ENCODE measurements at places on chromosomes 16 and 17.

- DNase-seq: no peak
Observed at GRCh38 chr16:82589407-82589806, 37.4 kb upstream of the CDH13 start.

GRCh38 chr16:54937671-54938211 is 7.1 kb downstream of the IRX5 start:
- DNase-seq: no peak

GRCh38 chr17:64334851-64335250 is 55.8 kb downstream of the PECAM1 start:
- no peak for DNase-seq

GRCh38 chr16:142405-142967 is 4.0 kb upstream of the NPRL3 start:
- DNase-seq: no peak

GRCh38 chr16:85616607-85617321 is 3.6 kb downstream of the GSE1 start:
- no peak for DNase-seq

GRCh38 chr17:65990593-65990992 is 201.3 kb downstream of the CEP112 start:
- no peak for DNase-seq

- no peak for DNase-seq
Observed at GRCh38 chr17:17313350-17313991, 10.3 kb downstream of the NT5M start.

GRCh38 chr16:75227361-75228142 is 8.8 kb downstream of the CTRB1 start:
- no peak for DNase-seq

DNA sequence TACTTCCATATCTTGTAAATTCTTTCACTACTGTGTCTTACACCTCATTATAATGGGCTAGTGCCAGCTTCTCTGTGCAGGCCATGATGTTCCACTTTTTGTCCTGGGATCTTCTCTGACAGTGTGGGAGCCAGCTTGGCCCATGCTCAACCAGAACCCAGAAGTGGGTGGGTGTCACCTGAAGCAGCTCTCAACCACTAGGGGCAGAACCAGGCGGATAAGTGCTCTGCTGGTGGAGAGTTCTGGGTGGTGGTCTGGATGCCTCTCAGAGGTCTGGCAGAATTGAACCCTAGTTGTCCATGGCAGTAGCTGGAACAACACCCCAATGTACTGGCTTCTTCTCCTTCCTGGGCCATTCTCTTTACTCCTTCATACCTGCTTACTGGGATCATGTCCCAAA is 254.1 kb upstream of the N4BP1 start:
- DNase-seq: no peak

DNA sequence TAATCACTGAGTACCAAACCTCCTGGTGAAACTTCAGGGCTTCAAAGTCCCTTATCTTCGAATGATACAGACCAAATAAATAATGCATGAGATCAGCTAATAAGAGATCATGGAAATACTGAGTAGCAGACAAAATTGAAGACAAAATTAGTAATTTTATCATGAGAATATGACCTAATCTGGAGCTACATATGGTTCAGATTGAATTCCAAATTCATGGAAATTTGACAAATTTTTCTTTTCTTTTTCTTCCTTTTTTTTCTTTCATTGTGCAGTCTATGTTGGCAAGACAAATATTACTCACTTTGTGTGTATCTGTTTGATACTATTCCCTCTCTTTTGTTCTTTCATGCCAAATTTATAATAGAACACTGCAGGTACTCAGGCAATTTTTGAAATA is 218.1 kb upstream of the KCNJ16 start:
- no peak for DNase-seq

- DNase-seq: no peak
Observed at GRCh38 chr17:7174603-7175326, 4.4 kb downstream of the ASGR1 start.

DNA sequence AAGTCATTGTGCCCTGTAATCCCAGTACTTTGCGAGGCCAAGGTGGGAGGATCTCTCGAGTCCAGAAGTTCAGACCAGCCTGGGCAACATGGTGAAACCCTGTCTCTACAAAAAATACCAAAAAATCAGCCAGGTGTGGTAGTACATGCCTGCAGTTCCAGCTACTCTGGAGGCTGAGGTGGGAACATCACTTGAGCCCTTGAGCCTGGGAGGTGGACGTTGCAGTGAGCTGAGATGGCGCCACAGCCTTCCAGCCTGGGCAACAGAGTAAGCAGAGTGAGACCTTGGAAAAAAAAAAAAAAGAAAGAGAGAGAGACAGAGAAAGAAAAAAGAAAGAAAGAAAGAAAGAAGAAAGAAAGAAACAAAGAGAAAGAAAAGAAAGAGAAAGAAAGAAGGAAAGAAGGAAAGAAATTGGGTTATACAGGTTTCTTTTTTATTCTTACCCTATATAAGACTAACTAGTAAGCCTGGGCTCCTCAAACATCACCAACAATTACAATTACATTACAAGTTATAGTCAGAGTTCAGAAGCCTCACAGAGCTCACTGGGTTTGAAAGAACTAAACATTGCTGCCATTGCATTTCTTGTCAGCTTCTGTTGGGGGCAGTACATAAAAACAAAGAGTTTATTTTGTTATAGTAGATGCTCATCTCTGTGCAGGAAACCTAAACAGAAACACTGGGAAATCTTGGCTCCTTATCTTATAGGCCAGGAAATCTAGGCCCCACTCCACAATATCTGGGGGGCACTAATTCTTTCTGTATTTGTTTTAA is 6.7 kb upstream of the ABCA9 start:
- no peak for DNase-seq

DNA sequence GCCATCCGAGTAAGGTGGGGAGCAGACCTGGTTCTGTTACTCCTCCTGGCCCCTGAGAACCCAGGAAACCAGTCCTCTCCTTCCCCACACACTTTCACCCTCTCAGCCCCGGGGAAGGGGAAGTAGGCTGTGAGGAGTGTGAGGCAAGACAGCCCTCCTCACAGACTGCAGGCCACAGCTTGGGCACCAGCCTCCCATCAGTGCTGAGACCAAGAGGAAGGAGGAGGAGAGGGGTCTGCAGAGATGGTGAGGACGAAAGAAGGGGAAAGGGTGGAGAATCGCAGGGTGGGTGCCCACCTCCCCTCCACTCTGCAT is 7.0 kb downstream of the G6PC3 start:
- no peak for DNase-seq

DNA sequence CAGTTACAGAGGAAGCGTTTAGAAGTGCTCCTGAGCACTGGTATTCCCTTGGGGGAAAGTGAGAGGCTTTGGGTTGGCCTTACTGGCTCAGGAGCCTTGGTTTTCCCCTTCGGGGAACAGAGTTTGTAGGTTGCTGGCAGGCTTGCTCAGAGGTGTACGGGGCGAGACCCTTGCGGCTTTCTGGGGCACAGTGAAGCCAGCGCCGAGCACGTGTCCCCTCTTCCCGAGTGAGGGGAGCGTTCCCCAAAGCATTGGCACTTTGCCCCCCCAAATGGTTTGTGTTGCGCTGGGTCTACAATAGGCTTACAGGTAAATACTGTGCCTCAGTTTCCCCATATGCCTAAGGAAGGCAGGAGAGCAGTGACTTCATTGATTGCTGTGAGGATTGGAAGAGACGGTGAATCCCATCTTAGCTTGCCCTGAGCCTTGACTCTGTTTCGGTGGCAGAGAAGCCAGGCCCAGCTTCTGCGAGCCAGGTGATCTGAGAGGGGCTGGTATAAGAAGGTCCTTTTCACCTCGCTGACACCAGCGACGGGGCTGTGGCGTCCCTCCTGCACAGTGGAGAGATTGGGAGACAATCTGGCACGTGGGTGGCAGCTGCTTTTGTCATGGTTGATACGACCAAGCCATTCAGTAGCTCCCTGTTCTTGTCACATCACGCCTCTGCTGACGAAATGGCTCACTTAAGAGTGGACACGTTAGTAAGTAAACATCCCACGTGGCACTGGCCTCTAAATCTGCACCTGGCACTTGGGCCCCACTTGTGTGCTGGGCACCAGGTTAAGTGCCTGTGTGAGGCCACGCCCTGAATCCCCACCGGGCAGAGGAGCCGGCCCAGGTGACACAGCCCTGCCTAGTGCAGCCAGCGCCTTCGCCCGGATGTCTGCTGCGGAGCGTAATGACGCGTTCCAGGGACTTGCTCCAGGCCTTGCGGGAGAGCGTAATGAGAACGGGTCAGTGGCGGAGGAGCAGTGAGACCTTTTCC is 55.0 kb downstream of the MEAK7 start:
- no peak for DNase-seq

DNA sequence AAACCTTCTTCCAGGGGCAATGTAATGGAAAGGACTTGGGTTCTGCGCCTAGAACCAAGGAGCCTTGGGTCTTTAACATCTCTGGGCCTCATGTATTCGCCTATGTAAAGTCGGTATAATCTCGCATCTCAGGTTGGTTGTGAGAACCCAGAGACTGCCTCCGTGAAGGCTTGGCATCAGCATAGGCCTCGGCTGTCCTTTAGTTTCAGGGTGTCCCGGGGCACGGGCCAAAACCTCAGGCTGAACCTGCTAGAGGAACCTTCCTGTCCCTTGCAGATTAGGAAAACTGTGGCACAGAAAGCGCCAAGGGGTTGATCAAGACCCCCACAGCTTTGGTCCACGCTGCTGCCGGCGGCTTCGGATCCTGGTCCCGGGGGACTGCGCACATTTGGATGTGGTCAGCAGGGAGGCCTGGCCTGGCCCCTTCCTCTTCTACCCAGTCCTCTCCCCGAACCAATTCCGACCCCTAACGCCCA is 772 bp upstream of the PHAF1 start:
- no peak for DNase-seq

DNA sequence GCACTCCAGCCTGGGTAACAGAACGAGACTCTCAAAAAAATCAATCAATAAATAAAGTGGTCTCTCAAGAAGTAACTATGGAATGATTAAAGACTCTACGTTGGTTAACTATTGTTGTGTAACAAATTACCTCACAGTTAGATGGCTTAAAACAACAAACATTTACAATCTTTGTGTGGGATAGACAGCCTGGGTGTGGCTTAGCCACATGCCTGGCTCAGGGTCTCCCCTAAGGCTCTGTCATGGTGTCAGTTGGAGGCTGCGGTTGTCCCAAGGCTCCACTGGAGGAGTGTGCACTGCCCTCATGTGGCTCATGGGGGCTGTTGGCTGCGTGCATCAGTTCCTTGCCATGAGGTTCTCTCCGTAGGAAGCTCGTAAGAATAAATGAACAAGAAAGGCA is 294.5 kb downstream of the SNX29 start:
- DNase-seq: no peak

DNA sequence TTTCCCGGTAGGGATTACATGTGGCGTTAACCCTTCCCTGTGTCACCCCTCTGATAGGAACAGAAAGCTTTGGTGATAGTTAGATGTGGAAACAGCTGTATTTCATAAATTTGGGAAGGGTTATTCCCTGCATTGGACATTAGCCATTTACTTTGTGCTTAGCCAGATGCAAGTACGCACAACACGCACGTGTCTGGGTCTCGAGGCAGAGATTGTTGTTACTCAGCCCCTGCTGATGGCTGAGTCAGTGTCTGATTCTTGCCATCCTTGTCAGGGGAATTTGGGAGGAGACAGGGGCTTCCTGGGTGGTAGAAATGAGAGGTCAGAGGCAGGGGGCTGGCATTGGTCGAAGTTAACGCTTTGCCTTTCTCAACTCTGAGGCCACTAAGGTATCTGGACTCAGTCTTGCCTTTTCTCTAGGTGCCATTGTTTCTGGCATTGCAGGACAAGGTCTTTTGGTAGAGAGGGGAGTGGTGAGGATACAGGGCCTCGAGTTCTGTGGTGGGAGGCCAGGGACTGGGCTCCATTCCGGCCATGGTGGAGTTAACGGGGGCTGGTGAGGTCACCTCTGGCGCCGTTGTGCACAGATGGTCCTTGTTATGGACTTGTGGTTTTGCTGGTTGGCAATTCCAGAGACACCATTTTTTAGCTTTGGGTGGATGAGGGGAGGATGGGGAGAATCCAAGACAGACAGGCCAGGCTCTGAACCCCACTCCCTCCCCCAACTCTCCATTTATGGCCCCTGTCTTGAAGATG is 8.2 kb downstream of the MMP2 start:
- no peak for DNase-seq

DNA sequence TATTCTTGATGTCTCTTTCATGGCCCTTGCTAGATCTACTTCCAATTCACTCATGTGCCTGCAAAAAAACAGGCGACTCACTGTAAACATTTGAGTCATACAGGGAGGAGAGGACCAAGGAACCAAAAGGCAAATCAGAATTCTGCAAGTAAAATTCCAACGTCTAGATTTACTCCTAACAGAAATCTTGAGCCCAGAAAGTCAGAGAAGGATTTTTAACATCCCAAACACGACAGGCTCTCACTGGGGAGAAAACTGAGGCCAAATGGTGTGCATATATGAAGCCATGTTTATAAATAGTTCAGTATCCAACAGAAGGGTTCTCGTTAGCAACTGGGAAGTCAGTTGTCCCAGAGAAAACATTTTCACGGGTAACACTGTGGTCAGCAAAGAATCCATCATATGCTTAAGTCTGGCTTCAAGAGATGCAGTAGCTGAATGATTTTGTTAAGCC is 40.1 kb downstream of the LITAF start:
- no peak for DNase-seq

DNA sequence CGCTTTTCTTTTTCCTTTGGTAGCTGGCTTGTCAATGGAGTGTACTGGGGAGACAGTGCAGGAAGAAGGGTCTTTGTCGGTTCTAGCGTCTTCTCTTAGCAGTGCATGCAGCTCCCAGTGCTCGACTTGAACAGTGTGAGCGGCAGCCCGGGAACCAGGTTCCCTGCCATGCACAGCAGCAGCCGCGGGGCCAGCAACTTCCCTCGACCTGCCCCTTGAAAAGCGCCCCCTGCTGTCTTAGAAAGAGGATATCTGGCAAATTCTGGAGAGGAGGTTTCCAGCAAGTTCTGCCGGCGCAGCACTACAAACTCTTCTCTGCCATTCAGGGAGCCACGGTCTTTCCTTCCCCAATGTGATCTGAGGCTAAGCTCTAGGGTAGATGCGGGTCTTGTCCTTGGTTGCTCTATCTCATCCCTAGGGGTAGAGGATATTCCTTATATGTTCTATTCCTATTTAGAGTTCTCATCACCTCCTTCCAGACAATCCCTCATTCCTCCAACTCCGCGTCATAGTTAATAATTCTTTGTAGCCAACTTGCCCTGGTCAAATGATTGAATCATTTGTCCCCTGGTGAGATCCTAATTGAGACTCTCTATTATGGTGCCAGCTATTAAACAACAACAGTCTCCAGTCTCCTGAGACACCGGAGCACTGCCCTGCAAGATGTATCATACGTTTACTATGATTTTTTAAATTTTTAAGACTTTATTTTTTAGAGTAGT is 451.3 kb downstream of the PMP22 start:
- no peak for DNase-seq

DNA sequence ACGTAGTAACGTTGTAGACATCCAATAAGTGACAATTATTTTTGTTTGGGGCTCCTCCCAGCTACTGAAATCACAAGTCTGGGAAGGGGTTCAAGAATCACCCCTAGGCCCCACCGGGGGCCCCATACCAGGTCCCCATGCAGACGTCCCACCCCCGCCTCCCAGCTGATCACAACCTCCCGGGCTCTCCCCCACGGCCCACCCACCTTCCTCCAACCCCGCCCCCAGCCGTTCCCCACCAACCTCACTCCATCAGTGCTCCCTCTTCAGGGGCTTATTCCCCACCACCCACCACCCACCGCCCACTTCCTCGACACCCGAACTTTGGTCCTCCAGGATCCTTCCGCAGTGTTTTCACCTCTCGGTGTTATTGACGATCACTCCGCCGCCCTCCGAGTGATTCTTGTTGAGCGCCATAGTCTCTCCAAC is 240 bp downstream of the WBP2 start:
- no peak for DNase-seq

Measured in occipital lobe (tissue), 3 donors.